ENCODE measurements at places on chromosomes 7 and 10.

DNA sequence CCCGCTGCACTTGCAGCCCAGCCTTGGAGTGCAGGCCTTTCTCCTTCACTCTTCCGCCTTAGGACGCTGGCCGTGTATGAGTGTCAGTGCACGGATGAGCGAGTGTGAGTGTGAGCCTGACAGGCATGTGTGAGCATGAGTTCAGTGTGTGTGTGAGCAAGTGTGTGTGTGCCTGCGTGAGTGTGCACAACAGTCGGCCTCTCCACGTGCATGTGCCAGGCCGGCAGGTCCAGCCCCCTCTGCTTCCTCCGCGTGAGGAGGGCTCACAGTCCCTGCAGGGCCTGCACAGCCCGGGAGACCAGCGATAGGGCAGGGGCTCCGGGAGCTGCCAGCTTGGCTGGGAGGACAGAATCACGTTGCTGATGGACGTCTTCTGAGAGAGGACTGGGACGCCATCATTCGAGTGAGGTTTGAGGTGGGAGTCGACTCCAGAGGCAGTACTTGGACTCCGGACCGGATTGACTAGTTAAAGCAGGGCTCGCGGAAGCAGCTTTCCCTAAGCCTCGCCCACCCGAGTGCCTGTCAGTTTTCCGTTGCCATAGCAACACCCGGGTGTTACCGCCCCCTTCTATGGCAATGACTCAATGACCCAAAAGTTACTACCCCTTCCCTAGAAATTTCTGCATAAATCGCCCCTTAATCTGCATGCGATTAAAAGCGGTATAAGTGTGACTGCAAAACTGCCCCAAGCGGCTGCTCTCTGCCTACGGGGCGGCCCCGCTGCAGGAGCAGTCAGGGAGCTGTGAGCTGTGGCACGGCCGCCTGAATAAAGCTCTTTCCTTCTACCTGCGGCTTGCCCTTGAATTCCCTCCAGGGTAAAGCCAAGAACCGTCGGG, 19.6 kb upstream of the CFAP46 start:
- peak; percentile 93 for DNase-seq

DNA sequence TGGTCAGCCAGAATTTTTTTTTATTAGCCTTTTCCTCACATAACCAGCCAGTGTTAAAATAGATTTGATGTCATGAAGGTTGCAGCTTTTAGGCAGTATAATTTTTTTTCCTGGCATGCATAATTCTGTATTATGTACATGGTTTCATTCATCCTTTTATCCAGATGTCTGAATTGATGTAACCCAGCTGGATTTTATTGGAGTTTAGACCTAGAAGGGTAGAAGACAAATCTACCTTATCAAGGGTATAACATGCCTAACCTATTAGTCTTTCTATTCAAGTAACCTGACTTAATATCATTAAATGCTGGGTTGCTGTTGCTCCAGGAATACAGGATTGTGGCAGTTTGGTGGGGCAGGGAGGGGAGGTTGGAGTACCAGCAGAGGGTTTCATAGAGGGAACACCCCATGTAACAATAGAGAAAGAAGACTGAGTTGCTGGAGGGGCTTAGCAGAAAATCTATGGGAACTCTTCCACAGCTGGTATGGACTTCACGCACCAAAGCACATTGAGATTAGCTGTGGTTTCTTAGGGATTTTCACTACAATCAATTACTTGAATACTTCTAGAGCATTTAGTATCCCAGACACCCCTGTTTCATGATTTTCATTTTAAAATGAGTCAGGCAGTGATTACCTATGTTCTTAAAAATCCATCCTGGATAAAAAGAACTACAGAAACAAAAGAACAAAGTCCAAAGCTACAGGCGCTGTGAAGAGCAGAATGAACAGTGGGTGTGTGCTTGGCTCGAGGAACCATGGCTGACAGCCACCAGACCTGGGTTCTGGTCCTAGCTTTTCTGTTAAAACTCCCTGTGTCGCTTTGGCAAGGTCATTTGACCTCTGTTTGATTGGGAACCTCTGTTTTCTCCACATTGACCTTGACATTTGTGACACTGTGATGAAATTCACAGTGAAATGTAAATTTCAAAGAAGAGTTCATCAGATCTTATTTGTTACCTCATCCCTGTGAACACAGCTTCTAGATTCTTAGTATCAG, 93.5 kb downstream of the CREM start:
- no peak for DNase-seq

- DNase-seq: no peak
Measured at GRCh38 chr10:96587264-96588059, 650 bp upstream of the TM9SF3 start.

DNA sequence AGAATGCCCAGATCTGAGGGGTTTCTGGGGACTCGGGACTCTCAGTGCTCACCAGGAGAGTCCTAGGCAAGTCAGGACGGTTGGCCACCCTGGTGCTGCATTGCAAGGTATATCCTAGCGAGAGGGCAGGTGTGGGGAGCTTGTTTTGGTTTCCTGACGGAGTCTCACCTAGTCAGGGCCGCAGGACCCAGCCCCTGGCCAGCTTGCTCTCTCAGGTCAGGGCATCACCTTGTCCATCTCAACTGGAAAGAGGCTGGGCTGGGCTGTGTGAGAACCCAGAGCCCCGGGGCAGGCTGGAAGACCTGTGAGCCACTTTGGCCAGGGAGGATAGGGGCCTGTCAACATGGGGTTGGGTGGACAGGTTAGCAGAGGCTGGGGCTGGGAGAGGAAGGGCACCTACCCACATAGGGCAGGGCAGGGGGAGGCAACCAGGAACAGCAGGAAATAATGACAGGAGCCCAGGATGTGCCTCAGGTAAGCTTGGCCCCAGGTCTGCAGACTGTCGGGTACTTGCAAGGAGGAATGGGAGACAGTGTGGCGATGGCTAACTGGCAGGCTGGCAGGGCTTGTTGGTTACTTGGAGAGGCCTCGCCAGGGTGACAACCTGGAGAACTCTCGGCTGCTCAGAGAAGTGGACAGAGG, 31.5 kb downstream of the DNAJB12 start:
- no peak for DNase-seq

- DNase-seq: no peak
Measured at GRCh38 chr7:87328281-87328680, 17.2 kb upstream of the CROT start.

GRCh38 chr10:45456822-45457221, 82.8 kb downstream of the ALOX5 start:
- DNase-seq: no peak

DNA sequence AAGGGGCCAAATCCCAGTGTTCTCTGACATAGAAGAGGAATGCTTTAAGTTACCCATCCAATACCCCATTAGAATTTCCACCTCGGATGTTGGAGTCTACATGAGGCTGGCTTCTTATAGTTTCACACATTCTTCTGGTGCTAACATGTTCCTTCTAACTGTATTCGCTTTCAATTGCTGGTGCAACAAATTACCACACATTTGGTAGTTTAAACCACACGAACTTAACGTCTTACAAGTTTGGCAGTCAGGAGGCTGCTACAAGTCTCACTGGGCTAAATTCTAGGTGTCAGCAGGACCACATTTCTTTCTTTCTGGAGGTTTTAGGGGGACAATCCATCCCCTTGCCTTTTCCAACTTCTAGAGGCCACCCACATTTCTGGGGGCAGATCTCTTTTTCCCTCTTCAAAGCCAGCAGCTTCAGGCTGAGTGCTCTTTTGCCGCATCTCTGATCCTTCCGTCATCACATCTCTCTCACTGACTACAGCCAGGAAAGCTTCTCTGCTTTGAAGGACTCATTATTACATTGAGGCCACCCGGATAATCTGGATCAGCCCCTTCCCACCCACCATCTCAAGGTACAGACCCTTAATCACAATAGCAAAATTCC, 5.1 kb upstream of the MACC1 start:
- DNase-seq: no peak

- DNase-seq: no peak
Measured at GRCh38 chr7:71668572-71668971, 536.6 kb downstream of the GALNT17 start.

DNA sequence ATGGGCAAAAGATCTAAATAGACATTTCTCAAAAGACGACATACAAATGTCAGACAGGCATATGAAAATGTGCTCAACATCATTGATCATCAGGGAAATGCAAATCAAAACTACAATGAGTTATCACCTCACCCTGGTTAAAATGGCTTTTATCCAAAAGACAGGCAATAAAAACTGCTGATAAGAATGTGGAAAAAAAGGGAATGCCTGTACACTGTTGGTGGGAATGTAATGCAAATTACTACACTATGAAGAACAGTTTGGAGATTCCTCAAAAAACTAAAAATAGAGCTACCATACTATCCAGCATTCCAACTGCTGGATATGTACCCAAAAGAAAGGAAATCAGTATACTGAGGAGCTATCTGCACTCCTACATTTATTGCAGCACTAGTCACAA, 18.0 kb downstream of the GSDME start:
- DNase-seq: no peak

GRCh38 chr7:157016352-157017041, 6.0 kb upstream of the MNX1 start:
- DNase-seq: peak; percentile 17

- no peak for DNase-seq
Measured at GRCh38 chr7:129465080-129465479, 30.8 kb downstream of the STRIP2 start.

GRCh38 chr7:82443036-82443546, 486 bp downstream of the CACNA2D1 start:
- no peak for DNase-seq

Measured in kidney (tissue), 22 donors.